ENCODE measurements at places on chromosomes 3 and 15.

- DNase-seq = no peak
Observed at GRCh38 chr15:64905941-64906340, 5.8 kb upstream of the ANKDD1A start.

- no peak for DNase-seq
Observed at GRCh38 chr15:67801142-67801541, 24.2 kb upstream of the SKOR1 start.

DNA sequence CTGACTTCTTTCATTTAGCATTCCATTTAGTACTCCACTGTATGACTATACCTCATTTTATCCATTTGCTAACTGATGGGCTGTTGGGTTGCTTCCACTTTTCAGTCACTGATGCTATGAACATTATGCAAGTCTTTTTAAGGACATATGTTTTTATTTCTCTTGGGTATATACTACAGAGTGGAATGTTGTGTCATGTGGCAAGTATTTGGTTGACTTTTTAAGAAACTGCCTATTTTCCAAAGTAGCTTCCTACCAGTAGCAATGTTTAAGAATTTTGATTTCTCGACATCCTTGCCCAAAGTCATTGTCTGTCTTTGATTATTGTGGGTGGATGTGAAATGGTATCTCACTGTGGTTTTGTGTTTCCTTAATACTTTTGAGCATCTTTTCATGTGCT is 110.1 kb upstream of the TPM1 start:
- no peak for DNase-seq

DNA sequence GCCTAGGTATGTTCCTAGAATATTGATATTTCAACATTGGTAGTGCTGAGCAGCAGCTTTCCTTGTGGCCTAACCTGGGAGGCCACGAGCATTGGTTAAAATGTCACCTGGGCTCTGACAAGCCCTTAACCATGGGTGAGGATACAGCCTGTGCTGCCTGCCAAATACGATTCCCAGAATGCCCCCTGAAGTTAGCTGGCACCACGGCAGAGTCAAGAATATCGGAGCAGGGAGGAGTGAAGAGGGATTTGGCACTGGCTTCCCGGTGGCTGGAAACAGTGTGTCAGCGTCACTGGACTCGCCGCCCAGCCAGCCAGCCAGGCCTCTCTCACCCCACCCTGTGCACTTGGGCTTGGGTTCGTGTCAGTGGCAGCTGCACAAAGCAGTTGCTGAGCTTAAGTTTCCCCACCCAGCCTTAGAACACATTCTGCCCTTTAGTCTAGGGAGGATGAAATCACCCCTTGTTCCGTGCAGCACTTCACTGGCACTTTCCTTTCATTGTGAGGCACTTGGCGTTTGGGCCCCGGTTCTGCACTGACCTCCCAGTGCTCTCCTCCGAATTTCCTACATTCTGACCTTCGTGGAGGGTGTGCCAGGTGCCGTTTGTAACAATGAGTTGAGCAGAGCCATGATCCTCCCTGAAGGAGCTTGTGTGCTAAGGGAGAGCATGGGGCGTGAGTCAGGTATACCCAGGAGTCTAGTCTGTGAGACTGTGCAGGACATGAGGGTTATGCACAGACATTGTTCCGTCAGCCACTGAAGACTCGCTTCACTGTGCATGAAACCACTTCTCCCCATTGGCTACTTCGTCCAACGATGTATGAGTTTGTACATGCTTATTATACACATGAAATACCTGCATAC is 152.8 kb upstream of the BHLHE40 start:
- DNase-seq = no peak

- DNase-seq = no peak
Observed at GRCh38 chr3:37505415-37505814, 331.0 kb upstream of the LRRFIP2 start.

DNA sequence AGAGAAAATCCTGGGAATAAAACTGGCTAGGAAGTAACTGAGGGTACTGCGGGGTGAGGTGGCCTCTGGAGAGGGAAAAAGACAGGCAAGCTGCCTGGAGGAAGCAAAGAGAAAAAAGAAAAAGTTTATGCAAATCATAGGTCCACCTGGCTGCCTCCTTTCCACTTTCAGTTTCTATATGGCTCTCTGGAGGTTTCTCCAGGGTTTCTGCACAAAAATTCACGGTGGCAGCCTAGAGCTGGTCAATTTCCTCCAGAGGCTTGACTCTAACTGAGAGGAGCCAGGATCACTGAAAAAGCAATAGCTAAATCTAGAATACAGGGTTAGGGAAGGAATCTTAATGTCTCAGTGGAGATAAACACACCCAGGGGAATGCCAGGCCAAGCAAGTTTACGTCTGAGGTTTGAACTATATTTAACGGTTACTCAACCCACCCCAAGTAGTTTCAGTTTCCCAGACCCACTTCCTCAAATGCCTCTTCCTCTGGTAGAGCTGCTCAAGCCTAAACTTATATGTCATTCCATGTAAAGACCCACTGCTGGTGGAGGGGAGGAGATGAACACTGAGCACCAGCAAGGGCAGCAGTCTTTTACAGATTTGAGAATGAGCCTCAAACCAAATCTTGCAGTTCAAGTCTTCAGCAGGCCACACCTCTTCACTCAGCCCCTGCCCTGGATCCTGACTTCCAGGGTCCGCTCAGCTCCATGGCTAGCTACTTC is 5.7 kb downstream of the LYSMD2 start:
- peak; percentile 21 for DNase-seq

DNA sequence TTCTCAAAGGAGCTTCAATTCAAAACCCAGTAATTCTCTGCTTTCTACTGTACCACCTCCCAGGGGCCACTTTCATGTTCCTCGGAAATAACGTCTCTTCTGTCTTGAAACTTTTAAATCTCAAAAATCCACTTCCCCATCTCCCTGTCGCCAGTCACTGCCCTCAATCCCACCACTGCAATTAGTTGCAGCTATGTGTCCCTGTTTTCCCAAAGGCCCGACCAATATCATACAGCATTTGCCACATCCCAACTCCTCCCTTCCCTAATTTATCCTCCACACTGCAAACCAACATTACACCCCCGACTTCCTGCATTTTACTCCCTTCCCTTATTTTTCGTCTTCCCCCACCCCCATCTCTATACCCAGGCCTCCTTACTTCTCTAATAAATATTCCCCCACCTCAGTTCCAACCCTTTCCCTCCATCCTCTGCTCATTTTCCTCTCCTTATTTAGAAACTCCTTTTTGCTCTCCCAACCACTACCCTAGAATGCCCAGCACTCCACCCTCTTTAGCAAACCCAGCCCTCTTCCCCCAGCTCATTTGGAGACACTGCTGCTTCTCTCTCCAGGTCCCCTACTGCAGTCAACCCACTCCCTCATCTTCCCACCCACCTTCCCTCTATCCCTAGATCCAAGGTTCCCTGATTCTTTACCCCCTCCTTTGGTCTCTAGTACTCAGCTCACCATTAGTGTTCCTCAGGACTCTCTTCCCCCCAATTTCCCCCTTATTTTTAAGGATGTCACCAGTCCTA is 1.1 kb downstream of the NPTN start:
- DNase-seq = no peak

DNA sequence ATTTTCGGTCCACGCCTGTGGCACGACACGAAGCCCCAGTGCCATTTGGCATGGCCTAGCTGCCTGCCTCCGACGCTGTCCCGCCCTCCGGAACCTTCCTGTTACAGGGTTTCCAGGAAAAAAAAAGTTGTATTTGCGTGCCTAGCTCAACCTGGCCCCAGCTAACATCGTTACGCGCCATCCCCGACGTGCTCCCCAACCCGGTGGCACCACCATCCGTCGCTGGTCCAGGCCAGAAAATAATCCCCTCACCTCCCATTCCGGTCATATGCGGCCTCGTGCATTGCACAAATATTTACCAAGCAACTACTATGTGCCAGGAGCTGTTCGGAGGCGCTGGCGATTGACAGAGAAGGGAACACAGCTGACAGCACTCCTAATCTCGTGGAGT is 1.4 kb upstream of the CYP1A1 start:
- no peak for DNase-seq

- DNase-seq = no peak
Observed at GRCh38 chr3:126267169-126267975, 87.0 kb upstream of the ALDH1L1 start.

DNA sequence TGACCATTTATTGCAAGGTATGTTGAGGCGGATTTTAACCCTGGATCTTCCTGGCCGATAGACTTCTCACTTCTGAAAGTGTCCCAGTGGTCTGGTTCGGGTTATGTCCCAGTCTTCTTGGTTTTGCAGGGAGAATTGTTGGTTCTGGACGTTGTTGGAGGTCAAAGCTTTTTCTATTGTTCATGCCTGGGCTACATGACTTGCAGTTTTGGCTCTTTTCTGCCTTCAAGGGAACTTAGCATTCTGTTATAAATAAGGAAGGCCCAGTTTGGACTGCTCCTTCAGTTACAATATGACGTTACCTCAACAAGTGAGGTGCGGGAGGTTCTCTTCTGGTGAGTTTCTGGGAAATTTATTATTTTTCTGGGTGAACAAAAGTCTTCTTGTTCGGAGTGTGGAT is 614.3 kb downstream of the DIPK2A start:
- DNase-seq = no peak

DNA sequence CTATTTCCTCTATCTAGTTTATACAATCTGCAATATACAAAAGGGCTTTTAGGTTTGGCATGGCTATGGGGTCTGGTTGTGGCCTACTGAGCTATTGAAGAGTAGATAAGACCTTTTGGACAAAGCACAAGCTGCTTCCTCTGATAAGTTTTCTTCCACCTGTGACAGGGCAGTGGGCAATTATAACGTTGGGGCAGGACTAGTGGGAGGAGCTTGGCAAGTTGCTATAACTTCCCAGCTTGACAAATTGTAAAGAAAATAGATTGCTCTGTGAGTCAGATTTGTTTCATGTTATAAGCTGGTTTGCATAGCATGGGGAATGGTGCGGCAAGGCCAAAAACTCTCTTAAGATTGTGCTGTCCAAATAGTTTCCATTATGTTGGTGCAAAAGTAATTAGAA is 64.9 kb downstream of the SLC7A14 start:
- DNase-seq = no peak

DNA sequence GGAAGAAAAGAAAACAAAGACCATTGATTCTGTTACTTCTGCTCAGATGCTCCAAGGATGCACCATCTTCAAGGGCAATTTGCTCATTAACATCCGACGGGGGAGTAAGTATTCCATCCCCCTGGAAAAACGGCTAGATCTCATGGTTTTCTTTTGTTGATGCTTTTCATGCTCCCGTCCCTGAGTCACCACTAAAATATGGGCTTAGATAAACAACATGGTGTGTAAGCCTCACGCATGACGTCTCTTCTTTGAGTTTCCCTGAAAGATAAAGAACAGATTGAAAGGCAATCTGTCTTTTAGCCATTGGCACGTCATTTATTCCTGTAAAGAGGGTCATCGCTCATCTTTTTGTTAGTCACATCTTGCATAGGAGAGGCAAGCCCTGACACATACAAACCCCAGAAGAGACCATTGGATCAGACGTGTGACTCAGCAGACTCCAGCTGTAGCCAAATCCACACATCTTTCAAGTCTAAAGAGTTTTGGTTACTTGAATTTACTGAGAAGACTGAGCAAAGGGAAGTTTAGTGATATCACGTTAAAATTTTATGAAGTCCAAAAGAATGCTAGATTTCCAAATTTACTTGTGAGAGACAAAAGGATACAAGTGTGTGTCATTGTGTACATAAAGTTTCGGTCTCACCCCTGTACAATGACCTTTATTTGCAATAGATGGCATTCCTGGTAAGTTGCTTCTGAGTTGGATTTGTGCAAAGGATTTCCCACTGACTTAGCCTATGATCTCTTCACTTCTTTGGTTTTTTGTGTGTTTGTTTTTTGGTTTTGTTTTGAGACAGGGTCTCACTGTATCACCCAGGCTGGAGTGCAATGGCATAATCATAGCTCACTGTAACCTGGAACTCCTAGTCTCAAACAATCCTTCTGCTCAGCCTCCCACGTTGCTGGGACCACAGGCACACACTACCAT is 110.5 kb downstream of the PGPEP1L start:
- no peak for DNase-seq

DNA sequence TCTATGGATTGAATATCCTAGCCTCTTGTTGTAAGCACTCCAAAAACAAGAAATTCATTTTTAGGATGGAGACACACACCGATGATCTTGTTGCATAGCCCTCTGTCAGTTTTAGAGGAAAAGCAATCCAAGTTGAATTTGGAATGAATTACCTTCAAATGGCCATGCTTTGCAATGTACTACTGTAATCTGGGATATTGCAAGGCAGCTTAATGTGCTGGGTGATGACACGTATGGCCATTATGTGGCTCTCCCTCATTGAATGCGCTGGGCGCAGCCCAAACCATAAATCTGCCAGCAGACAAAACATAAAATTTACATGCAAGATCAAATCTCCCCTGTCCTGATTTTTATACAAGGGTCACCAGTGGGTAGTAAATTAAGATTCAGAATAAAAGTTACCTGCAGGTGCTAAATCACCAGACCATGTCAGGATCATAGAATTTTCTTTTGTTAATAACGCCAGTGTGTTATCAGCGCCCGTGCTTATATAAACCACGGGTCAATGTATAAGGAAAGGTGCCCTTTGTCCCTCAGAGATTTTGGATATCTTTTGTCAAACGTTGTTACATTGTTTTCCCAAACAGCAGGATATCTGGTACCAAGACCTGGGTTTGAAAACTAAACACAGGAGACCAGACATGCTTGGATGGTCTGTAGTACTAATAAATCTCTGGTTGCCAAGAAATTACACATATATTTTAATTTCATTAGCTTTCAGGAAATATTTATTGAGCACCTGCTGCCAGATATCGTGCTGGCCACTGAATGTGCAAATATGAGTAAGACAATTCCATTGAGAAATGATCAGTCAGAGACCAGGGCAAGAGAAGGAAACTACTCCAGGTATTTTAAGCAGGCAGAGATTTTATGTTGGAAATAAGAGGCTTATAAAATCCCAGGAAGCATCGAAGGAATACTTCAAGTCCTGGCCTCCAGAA is 237.1 kb downstream of the EBLN2 start:
- no peak for DNase-seq

DNA sequence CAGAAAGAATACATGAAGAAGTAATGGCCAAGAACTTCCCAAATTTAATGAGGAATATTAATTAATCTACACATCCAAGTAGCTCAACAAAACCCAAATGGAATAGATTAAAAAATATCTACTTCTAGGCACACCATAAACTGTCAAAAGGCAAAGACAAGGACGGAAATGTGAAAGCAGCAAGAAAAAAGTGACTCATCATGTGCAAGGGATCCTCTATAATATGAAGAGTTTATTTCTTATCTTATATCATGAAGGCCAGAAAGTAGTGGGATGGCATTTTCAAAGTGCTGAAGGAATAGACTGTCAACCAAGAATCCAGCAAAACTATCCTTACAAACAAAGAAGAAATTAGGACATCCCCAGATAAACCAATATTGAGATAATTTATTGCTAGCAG is 73.9 kb upstream of the PRICKLE2 start:
- DNase-seq = no peak

GRCh38 chr3:153567011-153567410 is 405.0 kb downstream of the RAP2B start:
- no peak for DNase-seq

GRCh38 chr3:3799173-3800079 is at the start of gene LRRN1:
Gene LRRN1, plus strand, starts transcription at chr3:3799431. Its CDS starts 45,211 bp downstream, at chr3:3844642.
- peak; percentile 64 for DNase-seq

DNA sequence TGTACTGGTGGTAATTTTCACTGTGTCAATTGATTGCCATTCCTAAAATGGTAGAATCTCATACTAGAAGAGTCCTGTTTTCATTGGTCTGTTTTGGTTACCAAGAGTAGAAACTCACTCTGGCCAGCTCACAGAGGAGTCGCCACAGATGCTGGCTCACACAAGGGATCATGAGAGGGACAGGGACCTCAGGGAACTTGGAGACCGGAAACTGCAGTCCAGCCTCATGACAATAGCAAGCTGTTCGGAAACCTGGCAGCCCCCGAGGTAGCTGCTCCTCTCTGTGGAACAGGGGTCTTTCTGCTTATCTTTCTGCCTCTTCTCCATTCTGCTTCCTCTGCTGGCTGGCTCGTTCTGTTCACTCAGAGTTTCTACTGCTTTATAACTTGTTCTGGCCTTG is 192.9 kb downstream of the PLCL2 start:
- DNase-seq = no peak
